Calu3 (cell line): ENCODE measurements at places on chromosomes 6 and 20. TPM values are rescaled to one million over a fixed set of nuclear protein-coding genes. Genes with fewer than 3 reads are reported as not detected.

The ADGB gene
- not detected in 2 replicates for total RNA-seq

DNA sequence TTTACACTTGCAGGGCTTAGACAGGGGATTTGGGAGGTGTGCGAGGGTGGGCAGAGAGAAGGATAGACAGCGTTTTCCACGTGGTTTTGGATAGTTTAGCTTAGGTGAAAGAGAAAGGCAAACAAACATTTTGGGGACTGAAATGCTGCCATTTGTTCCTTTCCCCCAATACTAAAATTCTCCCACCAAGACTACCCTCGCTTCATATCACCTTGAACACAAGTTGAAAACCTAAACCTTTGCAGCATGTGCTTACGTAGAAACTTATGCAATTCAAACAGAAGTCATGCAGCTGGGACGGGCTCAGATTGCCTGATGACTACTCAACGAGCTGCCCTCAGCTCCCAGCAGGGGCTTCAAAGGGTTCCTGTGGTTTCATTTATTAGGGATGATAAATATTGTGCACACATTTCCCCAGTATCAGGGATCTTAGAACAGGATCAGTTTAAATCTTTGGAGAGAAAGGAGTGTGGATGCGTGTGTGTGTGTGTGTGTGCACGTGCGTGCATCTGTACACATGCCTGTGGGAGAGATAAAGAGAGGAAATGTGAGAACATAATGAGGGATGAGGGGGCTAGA is 77.3 kb downstream of the SLC22A23 start:
- no peak for DNase-seq

The ZNF311 gene
- total RNA-seq = 1.4 and 2.2 TPM in 2 replicates

DNA sequence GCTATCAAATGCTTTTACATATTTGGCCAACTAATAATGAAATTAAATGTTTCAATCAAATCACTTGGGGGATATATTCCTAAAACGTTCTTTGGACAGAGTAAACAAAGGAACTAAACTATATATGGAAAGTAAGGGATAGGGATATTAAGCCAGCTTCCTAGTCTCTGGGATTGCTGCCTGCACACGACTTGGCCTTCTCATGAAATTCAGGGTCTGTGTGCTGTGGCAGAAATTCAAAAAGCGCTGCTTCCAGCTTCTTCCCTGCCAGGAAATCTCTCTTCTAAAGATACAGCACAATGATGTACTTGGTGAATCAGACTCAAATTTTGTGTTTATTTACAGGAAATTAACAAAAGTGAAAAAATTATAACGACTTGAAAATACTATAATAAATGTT is 206.3 kb upstream of the RAB32 start:
- DNase-seq = no peak

- DNase-seq = no peak
Measured at GRCh38 chr6:52675372-52675771, 4.5 kb downstream of the TMEM14A start.

DNA sequence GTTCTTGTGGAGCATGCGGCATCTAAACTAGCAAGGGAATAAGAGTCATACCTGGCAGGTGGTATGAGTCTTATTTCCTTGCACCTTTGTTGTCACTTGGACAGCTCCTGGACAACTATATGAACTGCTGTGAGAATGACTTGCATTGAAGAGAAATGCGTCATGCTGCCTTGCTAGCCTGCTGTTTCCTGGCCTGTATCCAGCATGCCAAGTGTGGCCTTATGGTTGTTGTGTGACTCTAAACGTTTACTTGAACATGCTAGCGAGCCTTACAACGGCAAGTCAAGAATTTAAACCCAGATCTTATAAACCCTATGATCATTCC is 90.4 kb downstream of the CEP162 start:
- no peak for DNase-seq

DNA sequence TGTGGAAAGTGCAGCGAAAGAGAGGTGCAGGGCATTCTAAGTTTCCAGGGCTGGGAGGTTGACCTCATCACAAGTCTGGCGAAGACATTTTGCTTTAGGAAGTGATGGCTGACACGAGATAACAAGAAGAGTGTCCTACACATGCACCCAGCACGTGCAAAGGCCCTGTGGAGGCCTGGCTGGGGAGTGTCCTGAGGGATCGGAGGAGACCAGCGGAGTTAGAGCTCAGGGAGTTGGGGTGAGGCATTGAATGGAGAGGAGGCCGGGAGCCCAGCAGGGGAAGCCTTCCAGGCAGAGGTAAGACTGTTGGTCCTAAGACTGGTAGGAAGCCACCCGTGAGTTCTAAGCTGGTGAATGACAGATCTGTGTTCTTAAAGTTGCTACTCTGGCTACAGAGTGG is 58.4 kb downstream of the PPP1R14C start:
- DNase-seq = no peak
